Stimulated activated memory B cell treated with anti-CD40 and anti-IgM and Interleukin-4, amounts not matched to agents 10 μg/mL and 1 μg/mL and 100 μg/mL, for 72 hours (primary cell): ENCODE measurements at places on chromosomes 1 and 21.

- ATAC-seq = no peak
Measured at GRCh38 chr1:8349961-8350360, 32.0 kb downstream of the SLC45A1 start.

GRCh38 chr1:62263006-62263813 is 56.0 kb downstream of the KANK4 start:
- ATAC-seq = no peak

DNA sequence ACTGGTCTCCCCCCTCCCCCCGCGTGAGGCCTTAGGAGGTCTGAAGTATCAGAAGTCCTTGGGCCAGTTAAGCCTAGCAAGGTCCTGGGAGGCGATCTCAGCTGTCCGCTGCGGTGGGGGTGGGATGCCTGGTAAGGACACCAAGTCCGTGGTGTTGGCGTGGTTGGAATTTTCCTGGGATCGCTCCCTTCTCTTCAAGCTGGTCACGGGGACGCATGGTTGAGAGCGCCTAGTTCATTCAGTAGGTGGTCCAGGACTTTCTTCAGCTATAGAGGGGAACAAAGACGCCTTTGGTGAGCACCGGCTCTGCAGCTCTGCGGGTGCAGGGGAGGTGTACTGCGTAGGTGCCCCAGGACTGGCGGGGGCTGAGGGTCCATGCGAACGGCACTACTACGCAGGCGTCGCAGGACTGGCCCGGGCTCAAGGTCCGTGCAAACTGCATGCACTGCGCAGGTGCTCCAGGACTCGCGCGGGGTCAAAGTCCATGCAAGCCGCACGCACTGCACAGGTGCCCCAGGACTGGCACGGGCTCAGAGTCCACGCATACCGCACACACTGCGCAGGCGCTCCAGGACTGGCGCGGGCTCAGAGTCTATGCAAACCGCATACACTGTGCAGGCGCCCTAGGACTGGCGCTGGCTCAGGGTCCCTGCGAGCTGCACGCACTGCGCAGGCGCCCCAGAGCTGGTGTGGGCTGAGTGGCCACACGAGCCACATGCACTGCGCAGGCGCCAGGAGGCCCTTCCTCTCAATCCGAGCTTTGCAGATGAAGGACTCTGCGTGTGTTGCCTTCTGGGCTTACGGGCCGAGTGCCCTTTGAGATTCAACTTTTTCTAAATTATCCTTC is 36.6 kb upstream of the HMGN1 start:
- peak; percentile 69 for ATAC-seq

- ATAC-seq = no peak
Measured at GRCh38 chr1:193588311-193589082, 402.1 kb upstream of the B3GALT2 start.

GRCh38 chr1:46520063-46520911 is 30.7 kb downstream of the DMBX1 start:
- no peak for ATAC-seq

- no peak for ATAC-seq
Measured at GRCh38 chr1:230231774-230232145, 164.7 kb downstream of the GALNT2 start.

DNA sequence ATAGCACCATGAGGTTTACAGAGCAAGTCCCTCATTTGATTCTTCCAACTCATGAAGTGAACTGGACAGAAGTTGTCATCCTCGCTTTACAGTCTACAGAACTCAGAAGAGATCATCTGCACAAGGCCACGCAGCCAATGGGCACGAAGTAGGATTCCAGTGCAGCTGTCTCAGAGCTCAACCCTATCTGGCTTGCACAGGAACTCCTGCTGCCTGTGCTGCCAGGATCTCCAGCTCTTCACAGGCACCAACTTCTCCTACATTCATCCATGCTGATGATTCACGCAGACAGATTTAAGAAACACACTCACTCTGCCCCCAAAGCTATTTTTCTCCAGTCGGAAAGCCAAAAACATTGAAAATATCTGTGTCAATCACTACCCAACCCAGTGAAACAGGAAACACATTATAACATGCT is 157.0 kb downstream of the RERE start:
- peak; percentile 58 for ATAC-seq
